ENCODE measurements at places on chromosomes 5 and 9.

DNA sequence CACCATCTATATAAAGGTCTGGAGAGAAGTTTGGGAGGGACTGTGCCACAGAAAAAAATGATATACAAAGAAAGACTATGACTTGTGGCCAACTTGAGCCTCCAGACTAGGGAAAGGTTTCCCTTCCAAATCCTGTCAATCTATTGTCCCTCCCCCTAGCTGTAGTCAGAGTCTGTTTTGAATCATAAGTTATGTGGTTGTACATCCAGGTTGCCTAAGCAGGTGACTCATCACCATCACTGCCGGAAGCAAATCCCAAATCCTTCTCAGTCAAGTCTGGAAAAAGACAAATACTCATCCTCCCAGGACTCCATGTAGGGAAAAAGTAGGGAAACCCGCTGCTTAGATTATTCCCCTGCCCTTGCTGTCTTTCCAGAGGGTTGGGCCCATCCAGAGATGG lies 235.7 kb downstream of the CDK5RAP2 start:
- no peak for DNase-seq

- no peak for DNase-seq
These were observed 249.0 kb upstream of the WWC1 start for GRCh38 chr5:168042284-168043068.

GRCh38 chr5:90965110-90965685 lies 406.6 kb downstream of the ADGRV1 start:
- DNase-seq = no peak

GRCh38 chr9:28135549-28135948 lies 562.3 kb upstream of the C9orf72 start:
- DNase-seq = peak; percentile 32

- no peak for DNase-seq
These were observed 222.8 kb downstream of the TENT4A start for GRCh38 chr5:6936031-6936430.

- DNase-seq = peak; percentile 14
These were observed 173.5 kb downstream of the C5orf15 start for GRCh38 chr5:133794771-133795415.

GRCh38 chr5:106312360-106312759 lies 1358.4 kb downstream of the EFNA5 start:
- DNase-seq = no peak

DNA sequence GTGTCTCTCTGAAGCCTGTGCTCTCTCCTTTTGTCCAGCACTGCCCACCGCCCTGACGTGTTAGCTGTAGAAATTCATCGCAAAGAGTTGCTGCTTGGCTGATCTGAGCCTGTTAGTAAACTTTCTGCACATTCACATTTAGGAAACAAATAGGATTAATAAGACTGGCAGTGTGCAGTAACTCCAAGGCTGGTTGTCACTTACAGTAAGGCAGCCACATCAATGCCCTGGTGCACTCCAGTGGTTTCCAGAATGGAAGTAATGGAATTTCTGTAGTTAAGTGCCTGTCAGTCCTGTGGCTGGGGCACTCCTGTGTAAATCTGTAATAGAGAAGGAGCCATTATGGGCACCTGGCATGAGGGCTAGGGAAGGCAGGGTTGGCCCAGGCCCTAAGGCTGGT lies 70.6 kb downstream of the DOCK2 start:
- no peak for DNase-seq

All from NCI-H510A treated with DMSO at 0.1 percent for 48 hours (cell line).